Type B pancreatic cell (in vitro differentiated cells): ENCODE measurements at places on chromosomes 5 and 9. TPM values are rescaled to one million over a fixed set of nuclear protein-coding genes. Genes with fewer than 3 reads are reported as not detected.

OR1L6 gene
- total RNA-seq = not detected in 2 replicates

LHX3 gene
- total RNA-seq = 0.10 and 0.90 TPM in 2 replicates

ROR2 gene
- total RNA-seq = 7.4 and 48.9 TPM in 2 replicates

FGF10 gene
- total RNA-seq = 1.5 and 9.8 TPM in 2 replicates

SHROOM1 gene
- 7.2 and 7.6 TPM in 2 replicates for total RNA-seq

SLC34A1 gene
- total RNA-seq = 0.12 and 0.22 TPM in 2 replicates

BSPRY gene
- total RNA-seq = 9.0 and 22.6 TPM in 2 replicates

HARS2 gene
- 35.3 and 39.3 TPM in 2 replicates for total RNA-seq

FBP2 gene
- total RNA-seq = not detected in 2 replicates

NR2F1 gene
- 6.6 and 126 TPM in 2 replicates for total RNA-seq

SERF1A gene
- 10.0 and 24.6 TPM in 2 replicates for total RNA-seq

CSNK1A1 gene
- total RNA-seq = 224 and 294 TPM in 2 replicates

DNA sequence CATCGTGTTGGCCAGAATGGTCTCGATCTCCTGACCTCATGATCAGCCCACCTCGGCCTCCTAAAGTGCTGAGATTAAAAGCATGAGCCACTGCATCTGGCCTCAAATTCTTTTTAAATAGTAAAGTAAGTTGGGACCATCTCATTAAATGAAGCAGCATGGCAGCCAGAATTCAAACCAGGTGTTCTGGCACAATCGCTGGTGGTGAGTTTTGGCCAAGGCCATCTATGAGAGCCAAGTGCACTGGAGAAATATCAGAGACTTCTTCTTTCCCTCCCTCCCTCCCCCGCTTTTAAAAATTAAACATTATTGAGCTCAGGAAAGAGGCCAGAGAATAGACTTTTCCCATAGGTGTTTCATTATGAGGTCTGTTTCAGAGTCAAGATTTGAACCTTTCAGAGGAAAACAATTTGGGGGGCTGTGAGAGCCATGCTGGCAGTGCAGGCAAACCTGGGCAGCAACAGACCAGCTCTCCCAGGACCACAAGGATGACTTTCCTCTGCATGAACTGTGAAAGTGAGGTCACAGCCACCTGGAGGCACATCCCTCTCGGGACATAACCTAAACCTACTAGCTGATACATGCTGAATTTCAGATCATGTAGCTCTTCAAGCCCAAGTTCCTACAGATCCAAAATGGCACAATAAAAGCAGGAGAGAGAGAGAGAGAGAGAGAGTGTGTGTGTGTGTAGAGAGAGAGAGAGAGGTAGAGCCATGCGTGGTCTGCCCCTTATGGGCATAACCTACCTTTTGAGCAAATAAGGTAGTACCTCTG is 94.6 kb upstream of the DMRT1 start:
- no peak for DNase-seq

GRCh38 chr5:140647042-140647419 is 399 bp downstream of the NDUFA2 start:
- no peak for DNase-seq

DNA sequence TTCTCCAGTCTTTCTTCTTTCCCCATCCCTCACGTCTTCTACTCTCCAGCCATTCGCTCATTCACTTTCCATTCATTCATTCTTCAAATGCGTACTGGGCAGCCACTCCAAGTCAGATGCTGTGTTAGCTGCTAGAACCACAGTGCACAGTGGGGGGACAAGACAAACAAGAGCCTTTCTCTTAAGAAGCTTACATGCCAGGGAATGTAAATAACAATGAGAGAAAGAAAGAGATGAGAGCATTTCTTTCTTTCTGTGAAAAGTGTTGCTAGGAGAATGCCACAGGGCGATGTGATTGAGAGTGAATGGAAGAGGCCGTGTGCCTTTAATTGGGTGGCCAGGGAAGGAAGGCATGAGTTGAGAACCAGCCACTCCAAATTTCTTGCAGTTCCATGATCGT is 46.3 kb upstream of the SMIM23 start:
- no peak for DNase-seq

DNA sequence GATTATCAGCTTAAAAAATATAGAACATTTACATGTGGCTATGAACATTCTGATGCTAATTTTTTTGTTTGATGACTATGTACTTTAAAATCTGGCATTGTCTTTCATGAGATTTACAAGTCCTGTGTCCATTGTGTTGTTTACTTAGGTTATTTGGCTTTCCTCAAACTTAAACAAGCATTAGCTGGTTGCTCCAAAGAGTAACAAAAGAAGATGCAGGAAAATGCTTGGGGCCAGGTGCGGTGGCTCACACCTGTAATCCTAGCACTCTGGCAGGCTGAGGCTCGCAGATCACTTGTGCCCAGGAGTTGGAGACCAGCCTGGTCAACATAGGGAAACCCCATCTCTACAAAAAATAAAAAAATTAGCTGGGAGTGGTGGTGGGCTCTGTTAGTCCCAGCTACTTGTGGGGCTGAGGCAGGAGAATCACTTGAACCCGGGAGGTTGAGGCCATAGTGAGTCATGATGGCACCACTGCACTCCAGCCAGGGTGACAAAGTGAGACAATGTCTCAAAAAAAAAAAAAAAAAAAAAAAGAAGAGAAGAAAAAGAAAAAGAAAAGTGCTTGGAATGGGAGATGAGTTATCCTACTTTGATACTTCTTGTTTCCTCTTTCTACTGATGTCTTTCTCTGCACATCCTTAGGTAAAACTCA is 39.7 kb downstream of the PAM start:
- no peak for DNase-seq

DNA sequence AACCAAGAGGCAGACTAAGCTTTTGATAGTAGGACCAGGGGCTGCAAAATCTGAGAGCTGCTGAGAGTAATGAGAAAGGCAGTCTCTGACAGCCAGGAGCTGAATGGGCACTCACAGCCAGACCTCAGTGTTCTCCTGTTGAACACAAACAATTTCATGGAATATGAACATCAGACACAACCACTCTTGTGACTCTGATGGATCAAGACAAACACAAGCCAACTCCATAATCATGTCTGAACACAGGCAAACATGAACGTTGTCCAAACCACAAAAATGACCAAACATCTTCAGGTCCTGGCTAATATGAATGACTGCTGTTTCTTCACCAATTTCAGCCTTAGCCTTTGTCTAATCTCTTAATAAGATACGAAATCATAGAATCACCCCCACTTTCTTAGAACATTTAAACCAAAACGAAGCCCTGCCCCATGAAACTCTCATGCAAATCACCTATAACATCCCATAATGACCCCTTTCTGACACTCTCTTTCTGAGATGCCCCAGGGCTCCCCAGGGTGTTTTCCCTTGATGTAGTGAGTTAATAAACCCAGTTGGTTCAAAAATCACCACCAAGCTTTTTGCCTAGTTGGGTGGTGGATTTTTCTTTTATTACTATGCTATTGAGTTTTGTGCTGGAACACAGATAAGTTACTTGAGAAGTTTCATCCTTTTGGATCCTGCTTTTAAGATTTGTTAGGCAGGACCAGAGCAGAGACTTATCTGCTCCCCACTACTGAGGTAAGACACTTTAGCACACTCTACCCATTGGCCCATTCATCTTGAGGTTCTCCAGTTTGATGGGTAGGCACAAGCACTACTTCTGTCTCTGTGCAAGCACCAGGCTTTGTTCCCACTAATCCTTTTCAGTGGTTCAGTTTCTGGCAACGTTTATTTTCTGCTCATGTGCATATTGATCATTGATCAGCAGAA is 5.9 kb upstream of the ERAP2 start:
- no peak for DNase-seq

- DNase-seq = no peak
These were observed 139.4 kb downstream of the EFNA5 start for GRCh38 chr5:107531308-107531707.

- no peak for DNase-seq
These were observed 9.9 kb upstream of the TRIM36 start for GRCh38 chr5:115179394-115180164.

DNA sequence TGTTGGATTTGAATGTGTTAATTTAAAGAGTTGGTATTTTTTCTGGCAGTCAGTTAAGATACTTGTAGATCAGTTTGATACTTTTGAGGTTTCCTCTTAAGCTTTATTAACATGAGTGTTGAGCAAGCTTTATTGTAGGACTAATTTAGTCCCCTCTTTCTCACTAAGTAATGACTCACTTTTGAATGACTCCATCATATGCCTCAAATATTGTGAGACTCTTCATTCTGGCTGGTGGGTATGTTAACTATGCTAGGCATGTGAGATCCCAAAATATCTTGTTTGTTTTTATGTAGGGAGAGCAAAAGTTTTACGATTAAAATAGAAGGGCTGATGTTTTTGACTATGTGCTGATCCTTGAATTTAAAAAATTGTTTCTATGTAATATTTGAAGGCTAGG is 355.7 kb downstream of the IZUMO3 start:
- no peak for DNase-seq

GRCh38 chr5:28788954-28789353 is 1750.6 kb upstream of the CDH9 start:
- no peak for DNase-seq

GRCh38 chr5:64836190-64836755 is 67.5 kb downstream of the CWC27 start:
- DNase-seq = no peak

GRCh38 chr5:17477573-17478265 is 20.3 kb upstream of the TAF11L2 start:
- DNase-seq = no peak

GRCh38 chr5:74432216-74432615 is 208.3 kb downstream of the ENC1 start:
- no peak for DNase-seq

DNA sequence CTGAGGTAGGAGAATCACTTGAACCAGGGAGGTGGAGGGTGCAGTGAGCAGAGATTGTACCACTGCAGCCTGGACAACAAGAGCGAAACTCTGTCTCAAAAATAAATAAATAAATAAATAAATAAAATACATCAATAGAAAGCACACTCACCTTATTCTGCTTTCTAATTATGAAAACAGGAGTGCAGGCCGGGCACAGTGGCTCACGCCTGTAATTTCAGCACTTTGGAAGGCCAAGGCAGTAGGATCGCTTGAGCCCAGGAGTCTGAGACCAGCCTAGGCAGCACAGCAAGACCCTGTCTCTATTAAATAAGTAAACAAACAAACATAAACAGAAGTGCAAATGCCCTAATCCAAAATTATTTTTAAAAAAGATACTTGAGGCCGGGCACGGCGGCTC is 2.3 kb downstream of the PWWP2A start:
- no peak for DNase-seq

DNA sequence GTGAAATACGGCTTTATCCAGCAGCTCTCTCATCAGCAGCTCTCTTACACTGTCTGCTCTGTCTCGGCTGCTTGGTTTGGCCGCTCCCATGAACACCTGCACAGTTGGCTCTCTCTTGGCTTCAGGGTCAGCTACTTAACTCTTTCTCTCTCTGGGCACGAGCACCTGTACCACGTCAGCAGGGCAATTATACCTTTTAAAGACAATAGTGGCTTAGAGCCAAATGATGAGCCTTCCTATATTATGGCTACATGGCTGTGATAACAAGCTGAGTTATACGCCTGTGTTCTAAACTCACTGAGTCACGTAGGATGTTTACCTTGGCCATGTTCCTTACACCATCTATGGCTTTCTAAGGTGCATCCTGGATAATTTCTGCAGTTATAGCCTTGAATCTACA is 69.2 kb upstream of the CTNND2 start:
- no peak for DNase-seq

DNA sequence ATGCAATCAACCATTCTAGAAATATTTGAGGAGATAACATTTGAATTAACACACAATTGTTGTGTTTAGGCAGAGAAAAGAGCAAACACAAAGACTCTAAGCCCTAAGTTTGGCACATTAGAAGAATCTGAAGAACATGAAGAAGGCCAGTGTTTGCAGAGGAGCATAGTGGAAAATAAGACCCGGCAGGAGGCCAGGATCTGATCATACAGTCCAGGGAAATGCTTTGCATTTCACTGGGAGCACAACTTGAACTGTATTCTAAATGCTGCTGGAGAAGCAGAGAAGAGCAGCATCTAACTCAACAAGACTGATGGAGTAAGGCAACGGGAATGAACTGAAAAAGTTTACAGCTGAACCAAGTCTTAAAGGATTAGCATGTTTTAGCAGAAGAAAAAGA is 463.4 kb downstream of the ZNF608 start:
- DNase-seq = no peak

DNA sequence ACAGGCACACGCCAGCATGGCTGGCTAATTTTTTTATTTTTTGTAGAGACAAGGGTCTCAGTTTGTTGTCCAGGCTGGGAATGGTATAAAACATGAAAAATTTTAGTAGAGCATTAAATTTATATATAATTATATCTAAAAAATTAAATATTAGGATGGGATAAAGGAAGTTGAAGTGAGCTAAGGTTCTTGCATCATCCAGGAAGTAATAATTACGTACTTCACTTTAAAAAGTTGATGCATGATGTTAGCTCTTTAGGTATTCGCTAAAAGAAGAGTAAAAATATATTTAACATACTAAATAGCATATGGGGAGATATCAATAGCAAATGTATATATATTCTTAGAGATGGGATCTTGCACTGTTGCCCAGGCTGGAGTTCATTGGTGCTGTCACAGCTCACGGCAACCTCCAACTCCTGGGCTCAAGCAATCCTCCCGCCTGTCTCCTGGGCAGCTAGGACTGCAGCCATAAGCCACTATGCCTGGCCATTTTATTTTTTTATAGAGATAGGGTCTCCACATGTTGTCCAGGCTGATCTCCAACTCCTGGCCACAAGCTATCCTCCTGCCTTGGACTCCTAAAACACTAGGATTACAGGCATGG is 12.3 kb downstream of the DCAF10 start:
- no peak for DNase-seq

DNA sequence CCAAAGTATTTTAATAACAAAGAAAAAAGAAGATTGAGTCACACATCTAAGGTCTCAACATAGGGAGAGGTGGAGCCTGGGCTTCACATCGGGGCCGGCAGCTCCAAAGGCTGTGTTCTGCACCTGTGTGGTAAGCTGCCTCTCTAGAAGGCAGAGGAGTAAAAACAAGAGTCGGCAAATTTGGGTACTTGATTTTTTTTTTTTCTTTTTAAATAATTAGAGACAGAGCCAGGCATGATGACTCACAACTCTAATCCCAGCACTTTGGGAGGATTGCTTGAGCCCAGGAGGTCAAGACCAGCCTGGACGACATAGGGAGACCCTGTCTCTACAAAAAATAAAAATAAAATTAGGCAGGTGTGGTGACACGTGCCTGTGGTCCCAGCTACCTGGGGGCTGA is 4.7 kb downstream of the URM1 start:
- DNase-seq = no peak

- DNase-seq = no peak
These were observed 252.5 kb downstream of the SLIT3 start for GRCh38 chr5:169048181-169049125.

DNA sequence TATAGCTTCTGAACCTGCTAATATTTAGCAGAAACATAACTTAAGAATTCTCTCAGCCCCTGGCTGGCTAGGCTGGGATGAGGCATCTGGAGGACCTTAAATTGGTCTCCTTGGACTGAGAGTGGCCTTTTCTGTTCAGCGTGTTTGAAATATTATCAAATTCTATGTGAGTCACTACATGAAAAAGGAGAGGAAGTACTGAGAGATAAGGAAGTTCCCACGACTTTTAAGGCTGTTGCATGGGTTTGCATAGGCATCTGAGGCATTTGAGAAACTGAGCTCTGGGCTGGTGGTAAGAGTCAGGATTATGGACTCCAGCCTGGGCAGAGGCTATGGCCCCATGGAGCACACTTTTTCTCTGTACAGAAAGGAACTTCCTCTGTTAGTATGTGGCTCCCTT is 816.2 kb upstream of the GRAMD2B start:
- no peak for DNase-seq

- DNase-seq = no peak
These were observed 218.2 kb upstream of the PRDM9 start for GRCh38 chr5:23289162-23289561.
